ENCODE measurements at places on chromosomes 5 and 9. TPM values are rescaled to one million over a fixed set of nuclear protein-coding genes. Genes with fewer than 3 reads are reported as not detected.

Gene PCDHAC1
- not detected for total RNA-seq

Gene STING1
- 98.6 TPM for total RNA-seq

Gene GARIN3
- 0.22 TPM for total RNA-seq

Gene UBAP1
- total RNA-seq: 36.4 TPM

Gene ACSL6
- total RNA-seq: 8.2 TPM

DNA sequence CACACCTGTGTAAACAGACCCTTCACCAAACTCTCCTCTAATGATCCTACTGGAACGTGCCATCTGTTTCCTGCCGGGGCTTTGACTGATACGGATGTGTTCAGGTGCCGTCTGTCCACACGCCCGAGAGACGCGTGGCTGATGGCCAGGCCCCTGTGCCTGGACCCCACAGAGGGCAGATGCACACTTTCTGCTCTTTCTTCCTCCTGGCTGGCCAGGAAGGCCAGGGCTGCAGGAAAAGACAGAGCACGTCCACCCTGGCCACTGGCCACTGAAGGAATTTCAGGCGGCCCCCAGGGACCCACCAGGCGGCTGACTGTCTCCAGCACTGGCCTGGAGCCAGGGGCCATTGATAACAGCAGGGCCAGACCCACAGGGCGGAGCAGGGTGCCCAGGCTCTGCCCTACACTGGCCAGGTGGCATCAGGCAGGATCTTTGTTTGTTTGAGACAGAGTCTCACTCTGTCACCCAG is 3.6 kb upstream of the ENG start:
- DNase-seq: no peak

GRCh38 chr5:80191991-80192398 is 63.9 kb downstream of the SERINC5 start:
- DNase-seq: no peak

DNA sequence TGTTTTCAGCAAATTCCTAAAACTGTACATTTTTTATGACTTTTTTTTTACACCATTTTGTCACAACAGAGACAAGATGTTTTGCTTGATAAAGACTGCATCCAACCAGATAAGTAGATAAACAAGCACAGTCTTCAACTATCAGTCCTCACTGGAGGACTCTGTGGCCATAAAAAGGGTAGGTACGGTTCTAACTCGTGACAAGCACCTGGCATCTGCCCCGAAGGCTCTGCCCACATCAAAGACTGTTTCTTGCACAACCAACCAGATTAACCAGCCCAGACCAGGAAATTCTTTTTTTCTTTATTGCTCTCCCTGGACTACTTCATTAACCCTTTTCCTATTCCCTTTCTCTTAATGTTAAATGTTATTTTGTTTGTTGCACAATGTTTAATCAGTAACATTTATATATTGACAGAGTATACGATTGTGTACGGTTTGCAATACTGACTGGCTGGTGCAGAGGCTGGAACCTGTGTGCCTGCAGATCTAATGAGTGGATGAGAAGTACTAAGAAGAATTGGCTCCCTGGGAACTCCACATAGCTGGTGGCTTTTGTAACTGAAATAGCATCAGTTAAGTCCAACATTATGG is 74.1 kb downstream of the SERINC5 start:
- DNase-seq: peak; percentile 60

GRCh38 chr5:156087577-156088110 is 239.3 kb upstream of the SGCD start:
- DNase-seq: no peak

DNA sequence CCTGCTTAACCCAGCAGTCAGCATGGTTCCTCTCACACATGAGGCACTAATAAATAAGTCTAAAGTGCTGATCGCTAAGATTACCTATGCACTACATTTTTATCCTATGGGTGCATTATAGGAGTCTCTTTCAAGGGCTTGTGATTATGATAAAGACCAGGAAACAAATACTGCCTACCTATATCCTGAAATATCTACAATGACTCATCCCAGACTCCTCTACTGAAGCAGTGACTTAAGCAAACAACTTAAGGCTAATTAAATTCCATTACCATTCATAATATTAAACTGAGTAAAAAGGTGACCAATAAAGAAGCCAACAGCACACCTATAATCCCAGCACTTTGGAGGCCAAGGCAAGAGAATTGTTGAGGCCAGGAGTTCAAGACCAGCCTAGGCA is 338.4 kb downstream of the DNAH5 start:
- no peak for DNase-seq

DNA sequence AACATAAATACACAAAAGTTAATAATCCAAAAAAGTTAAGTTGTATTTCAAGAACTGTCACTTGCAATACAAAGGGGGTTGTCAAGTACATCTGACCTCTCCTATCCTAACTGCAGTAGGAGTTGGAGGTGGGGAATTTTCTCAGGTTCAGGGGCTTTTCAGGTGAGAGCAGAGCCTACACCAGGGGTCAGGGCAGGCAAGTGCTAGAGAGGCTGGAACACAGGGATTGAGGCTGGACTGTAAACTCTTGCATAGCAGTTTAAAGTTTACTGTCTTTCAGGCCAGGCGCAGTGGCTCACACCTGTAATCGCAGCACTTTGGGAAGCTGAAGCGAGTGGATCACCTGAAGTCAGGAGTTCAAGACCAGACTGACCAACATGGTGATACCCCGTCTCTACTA is 25.4 kb upstream of the RASGRF2 start:
- DNase-seq: no peak

DNA sequence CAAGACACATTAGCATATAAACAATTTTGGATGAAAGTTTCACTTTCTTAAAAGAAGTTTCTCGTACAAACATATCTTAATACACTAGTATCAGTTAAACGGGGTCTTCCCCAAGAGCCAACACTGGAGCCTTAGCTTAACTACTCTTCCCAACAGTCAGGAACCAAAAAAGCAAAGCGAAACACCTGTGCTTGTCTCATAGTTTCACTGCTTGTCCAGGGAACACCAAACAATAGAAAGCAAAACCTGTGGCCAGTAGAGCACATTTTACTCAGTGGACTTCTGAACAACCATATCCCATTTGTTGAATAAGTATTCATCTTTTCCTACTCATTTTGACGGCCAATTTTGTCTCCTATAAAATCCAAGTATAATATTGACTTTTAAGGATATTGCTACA is 391.4 kb downstream of the ELAVL2 start:
- no peak for DNase-seq

All from activated T-cell treated with anti-CD3 and anti-CD28 coated beads, Interleukin-2, amount 50 U/mL, for 72 hours (primary cell).